ENCODE measurements at places on chromosomes 5 and 9. TPM values are rescaled to one million over a fixed set of nuclear protein-coding genes. Genes with fewer than 3 reads are reported as not detected.

Gene GPR150
- total RNA-seq = not detected

GRCh38 chr9:76859860-76860259, 46.1 kb downstream of the PRUNE2 start:
- DNase-seq = no peak

GRCh38 chr5:179413711-179414458, 68.6 kb upstream of the ADAMTS2 start:
- no peak for DNase-seq

Gene GABRB2
- total RNA-seq = 0.26 TPM

Gene NRARP
- total RNA-seq = 170 TPM

DNA sequence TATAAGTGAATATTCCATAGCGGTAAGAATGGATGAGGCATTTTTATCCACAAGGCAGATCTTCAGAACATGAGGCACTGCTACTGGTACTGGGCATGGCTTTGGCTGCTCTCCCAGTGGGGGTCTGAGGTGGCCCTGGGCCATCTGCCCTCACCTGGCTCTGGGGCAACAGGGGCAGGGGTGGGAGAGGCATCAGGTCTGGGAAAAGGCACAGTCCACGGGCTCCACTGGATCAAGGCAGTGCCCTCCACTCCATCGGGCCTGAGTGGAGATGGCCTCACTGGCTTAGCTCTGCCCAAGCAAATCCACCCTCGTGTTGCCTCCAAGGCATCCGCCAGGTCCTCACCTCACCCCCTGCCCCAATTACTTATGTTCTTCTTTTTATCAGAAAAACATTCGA, 10.9 kb upstream of the NKD2 start:
- no peak for DNase-seq

DNA sequence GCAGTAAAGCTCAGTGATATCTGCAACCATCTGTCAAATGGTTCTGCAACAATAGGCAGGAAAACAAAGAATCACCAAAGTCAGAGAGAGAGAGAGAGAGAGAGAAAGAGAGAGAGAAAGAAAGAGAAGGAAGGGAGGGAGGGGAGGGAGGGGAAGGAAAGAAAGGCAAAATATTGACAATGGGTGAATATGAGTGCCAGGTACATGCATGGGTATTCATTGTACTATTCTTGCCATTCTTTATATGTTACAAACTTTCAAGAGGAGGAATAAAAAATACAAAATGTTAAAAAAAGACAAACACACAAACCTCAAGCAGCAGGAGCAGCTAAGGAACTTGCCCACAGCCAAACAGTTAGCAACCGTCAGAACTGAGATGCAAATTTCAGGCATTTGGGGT, 350.8 kb upstream of the RFX3 start:
- no peak for DNase-seq

DNA sequence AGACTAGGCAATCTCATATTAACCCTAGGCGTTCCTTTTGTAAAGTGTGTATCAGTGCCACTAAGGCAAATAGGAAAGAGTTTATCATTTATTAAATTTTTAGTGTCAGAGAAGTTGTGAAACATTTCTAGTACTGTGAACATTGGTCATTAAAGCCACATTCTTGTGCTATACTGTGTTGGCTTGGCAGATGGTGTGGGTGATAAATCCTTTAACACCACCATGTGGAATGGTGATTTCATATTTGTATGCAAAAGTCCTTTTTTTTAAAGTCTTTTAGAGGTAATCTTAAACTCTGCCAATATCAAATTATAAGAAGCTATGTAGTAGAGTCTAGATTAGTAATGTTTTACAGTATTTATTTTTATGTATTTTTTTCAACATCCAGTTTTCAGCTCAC, 18.1 kb downstream of the SLC12A2 start:
- DNase-seq = no peak

DNA sequence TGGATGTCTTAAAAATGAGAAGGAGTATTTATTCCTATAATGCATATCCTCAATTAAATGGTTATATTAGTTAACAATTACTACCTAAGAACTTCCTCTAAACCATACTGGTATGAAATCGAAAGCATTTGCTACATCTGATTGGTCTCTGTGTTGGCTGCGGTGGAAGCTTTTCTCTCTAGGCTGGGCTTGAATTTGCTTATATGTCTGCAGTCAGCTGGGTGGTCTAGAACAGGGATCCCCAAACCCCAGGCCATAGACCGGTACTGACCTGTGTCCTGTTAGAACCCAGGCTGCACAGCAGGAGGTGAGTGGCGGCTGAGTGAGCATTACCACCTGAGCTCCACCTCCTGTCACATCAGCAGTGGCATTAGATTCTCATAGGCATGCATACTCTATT, 112.3 kb downstream of the TLE4 start:
- no peak for DNase-seq
